ENCODE measurements at places on chromosomes 5 and 9.

- DNase-seq, result peak; percentile 90
Observed at GRCh38 chr9:14372437-14373335, 58.7 kb upstream of the NFIB start.

- peak; percentile 80 for DNase-seq
Observed at GRCh38 chr5:159049844-159050315, 49.8 kb downstream of the EBF1 start.

DNA sequence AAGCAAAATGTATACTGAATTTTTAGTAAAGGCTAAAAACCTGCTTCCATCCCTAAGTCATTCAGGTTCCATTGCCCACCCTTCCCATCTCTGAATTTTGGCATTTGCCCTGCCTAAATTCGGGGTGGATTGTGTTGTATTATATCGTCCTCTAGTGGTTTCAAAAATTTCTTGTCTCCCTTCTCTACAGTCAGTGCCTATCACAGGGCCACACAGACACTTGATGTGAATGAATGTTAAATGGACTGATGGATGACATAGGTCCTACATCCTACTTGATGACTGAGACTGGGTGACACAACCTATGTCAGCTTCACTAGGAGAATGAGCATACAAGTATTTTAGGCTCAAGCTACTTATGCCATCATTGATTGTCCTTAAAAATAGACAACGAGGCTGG lies 45.6 kb upstream of the SLC30A5 start:
- no peak for DNase-seq

DNA sequence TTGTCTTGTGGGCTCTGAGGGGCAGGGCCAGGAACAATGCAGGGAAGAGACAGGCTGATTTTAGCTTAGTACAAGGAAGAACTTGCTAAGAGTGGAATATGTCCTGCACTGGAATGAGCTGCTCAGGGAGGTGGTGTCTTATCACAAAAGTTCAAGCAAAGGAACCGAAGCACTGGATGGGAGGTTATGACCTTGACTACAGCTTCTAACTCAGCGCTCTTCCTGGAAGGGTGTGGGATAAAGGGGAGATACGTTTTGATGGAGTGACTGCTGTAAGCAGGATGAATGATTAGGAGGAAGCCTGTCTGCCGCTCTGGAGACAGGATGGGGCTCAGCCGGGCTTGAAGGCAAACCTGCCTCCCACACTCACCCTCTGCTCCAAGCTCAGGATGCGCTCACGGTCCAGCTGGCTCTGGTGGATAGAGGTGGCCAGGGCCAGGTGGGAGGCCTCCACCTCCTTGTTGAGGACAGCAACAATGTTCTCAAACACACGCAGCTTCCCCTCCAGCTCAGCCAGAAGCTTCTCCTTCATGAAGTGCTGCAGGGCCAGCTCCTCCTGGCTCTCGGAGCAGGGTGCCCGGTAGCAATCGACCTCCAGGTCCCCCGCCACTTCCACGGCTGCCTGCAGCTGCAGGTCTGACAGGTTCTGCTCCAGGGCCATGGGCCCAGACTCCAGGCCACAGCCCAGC lies 13.5 kb downstream of the TRAF1 start:
- DNase-seq, result no peak

- DNase-seq, result peak; percentile 72
Observed at GRCh38 chr9:127199001-127199791, 65.4 kb upstream of the GARNL3 start.

- no peak for DNase-seq
Observed at GRCh38 chr5:164959761-164960160, 1454.3 kb downstream of the MAT2B start.

DNA sequence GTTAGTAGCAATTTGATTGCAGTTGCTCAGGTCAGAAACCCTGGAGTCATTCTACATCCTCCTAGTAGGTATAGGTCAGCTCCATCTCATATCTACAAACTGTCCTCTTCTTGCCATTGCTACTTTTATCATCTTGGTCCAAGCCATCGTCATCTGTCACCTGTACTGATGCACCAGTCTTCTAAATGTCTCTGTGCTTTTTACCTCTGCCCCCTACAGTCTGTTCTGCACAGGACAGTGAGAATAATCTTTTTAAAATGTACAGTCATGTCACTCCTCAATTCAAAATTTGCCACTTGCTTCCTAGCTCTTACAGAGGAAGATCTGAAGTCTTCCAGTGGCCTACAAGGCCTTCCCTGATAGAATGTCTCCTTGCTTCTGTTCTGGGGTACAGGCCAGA lies 6.8 kb downstream of the NNT start:
- no peak for DNase-seq

- DNase-seq, result no peak
Observed at GRCh38 chr9:84655447-84655846, 14.1 kb upstream of the NTRK2 start.

- no peak for DNase-seq
Observed at GRCh38 chr9:33446240-33446945, 1.0 kb downstream of the AQP3 start.

DNA sequence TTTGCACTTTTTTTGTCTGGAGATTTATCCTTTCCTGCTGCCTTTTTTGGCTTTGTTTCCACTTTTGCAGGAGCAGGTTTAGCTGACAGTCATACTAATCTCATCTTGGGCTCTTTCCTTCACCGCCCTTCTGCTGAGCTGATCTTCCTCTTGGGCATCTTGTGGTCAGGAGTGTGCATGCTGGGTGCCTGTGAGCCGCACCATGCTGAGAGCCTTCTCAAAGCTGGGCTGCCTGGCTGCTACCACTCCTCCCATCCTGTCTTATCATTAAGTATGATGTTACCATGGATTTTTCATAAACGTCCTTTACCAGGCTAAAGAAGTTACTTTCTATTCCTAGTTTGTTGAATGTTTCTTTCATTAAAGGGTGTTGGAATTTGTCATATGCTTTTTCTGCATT lies 49.5 kb upstream of the MCCC2 start:
- DNase-seq, result peak; percentile 14

DNA sequence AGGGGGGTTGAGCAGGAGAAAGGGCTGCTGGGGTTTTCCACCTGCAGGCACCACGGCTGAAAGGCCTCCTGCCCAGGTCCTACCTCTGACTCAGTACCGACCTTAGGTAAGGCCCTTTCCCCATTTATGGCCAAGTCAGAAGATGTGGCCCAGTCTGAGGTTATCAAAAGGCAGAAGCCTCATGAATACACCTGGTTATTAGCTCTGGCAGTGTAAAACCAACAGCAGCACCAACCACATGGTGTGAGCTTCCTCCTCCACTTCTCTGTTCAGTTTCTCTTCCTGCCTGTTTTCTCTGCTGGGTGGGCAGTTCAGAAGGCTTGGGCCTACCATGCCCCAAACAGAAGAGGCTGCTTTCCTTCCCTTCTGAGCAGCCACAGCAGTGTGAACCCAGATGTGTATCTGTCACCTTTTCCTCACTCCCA lies 86.9 kb downstream of the UGCG start:
- no peak for DNase-seq

DNA sequence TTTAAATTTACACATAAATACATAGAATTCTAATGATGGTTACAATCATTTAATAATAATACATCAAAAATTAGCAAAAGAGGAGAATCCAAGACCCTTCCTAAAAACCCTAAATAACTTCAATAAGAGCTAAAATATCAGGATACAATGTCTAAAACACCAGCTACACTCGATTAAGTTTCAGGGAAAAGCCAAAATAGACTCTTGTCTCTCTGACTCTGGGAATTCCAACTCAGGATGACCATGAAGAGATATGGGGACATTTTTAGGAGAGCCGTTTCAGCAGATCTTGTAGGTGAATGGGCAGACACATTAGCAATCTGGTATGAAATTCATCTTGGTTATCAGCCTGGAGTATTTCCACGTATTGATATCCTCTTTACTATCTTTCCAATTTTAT lies 193.3 kb upstream of the NR3C1 start:
- DNase-seq, result no peak
